ENCODE measurements at places on chromosomes 7 and 10.

GRCh38 chr7:144484445-144484844 is 81.0 kb upstream of the NOBOX start:
- no peak for DNase-seq

- DNase-seq: no peak
These were observed 1.3 kb upstream of the PLAU start for GRCh38 chr10:73909540-73910115.

- DNase-seq: no peak
These were observed 229.0 kb upstream of the STK17A start for GRCh38 chr7:43353902-43354301.

GRCh38 chr10:17673471-17674061 is 29.6 kb downstream of the STAM start:
- DNase-seq: no peak

DNA sequence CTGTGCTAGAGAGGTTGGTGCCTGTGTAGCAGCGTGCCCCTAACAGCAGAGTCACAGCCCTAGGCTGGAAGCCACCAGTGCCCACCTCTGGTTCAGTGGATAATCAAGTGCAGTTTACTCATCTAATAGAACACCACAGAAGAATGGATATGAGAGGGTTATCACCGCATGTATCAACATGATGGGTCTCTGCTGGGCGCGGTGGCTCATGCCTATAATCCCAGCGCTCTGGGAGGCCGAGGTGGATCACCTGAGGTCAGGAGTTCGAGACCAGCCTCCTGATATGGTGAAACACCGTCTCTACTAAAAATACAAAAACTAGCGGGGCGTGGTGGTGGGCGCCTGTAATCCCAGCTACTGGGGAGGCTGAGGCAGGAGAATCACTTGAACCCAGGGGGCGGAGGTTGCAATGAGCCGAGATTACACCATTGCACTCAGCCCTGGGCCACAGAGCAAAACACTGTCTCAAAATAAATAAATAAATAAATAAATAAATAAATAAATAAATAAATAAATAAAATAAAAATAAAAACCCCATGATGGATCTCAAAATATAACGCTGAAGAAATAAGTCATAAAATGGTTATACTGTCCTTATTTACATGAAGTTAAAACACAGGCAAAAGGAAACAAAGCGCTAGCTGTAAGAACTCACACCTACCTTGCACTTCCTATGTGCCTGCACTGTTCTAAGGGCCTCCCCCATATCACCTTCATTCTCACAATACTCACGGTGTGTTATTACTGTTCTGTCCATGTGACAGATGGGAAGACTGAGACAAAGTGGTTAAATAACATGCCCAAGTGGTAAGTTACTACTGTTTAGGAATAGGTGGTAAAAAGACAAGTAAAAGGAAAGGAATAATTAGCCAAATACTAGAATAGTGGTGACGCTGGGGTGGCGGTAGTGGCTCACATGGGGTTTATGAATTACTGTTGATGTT is 70.9 kb downstream of the AMZ1 start:
- DNase-seq: no peak

DNA sequence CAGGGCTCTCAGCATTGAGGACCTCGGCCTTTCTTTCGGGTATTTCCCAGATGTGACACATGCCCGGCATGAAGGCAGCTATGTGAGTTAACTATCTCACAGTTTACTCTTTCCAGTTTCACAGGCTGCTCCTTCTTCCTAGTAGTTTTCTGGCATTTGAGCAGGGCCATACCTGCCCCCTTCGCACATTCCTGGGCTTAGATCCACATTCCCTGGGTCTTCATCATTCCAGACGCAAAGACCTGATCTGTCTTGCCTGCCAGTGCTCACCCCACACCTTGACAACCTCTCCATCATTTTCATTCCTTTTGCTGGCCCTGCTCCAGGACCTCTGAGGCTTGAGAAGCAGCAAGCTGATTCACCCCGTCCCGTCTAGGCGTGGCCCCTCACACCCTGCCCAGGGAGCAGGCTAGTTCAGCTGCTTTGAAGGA is 227.5 kb downstream of the WDR11 start:
- no peak for DNase-seq

DNA sequence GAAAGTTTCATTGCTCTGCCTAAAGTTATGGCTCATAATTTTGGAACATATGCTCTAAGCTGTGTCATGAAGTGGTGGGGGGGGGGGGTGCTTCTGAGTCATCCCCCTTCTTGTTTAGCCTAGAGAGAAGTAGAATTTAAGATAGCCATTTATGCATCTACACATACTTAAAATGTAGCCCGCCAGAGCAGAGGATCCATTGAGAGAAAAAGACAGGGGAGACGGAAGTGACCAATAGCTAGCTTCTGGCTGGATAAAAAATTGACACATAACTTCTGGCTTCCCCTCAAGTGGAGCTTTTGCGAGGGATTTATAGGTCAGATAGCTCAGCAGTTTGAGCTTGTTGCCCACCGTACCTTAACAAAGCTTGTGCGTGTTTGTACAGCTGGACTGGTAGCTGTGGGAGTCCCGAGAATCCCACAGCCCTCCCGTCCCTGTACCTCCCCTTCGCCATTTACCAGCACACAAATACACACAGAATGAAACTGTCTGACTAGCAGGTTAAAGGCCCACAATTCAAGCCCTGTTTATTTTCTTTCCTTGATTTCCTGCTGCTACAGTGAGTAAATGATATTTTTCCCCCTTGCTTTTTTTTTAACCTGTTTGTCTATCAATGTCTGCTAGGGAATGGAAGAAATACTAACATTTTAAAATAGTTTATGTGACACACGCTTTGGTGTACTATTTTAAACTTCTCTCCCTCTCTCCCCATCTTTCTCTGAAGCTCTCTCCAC is 232.6 kb upstream of the FERD3L start:
- no peak for DNase-seq

GRCh38 chr10:132095403-132096113 is 29.8 kb downstream of the JAKMIP3 start:
- DNase-seq: no peak

GRCh38 chr10:93462881-93463280 is 19.3 kb downstream of the MYOF start:
- DNase-seq: no peak

DNA sequence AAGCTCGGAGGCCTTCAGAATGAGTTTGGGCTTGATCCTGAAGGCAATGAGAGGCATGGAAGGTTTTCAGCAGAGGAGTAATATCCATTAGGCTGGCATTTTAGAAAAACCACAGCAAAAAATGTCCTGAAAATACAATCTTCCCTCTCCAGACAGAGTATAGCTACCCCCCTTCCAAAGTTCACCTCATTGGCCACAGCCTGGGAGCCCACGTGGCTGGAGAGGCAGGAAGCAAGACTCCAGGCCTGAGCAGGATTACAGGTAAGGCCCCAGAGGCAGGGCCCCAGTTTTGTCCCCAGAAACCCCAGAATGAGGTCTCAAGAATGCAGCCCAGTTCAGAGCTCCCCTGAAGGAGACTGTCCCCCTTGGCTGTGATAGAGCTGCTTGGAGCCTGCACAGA is 5.3 kb downstream of the PNLIPRP1 start:
- no peak for DNase-seq

GRCh38 chr7:21908746-21909145 is 37.0 kb downstream of the CDCA7L start:
- DNase-seq: no peak

DNA sequence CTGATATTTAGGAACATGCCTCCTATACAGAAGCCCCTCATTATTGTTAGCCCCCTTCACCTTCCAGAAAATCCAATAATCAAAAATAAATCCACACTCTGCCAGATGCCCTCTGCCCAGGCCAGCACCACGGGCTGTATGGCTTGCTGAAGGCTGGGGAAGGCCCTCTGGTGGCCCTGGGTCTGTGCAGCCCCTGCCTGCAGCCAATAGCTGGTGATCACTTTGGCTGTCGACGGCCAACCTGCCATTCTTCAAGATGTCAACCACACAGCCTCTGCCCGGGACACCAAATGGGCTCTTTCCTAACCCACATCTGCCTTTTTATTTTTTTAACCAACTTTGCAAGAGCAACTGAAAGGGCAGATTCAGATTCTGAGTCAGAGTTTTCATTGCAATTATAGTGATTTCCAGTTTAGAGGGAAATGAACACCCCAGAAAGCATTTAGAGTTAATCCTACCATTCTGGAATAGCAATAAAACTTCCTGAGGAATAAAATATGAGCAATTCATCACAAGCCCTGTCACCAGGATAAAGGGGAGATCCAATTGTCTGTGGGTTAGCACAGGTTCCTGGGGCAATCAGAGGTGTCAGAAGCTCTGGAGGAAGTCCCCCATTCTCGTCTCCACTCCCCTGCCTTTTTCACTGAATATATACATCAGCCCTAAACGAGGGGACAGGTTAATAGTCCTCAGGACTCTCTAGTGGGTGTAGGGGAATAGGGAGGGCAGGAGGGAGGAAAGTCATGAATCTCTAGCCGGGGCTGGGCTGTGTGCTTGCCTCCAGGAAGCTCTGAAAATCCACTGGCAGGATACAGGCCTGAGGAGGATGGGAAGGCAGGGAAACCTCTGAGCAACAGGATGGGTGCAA is 211.3 kb downstream of the GRID1 start:
- no peak for DNase-seq

- DNase-seq: no peak
These were observed 52.6 kb downstream of the MACC1 start for GRCh38 chr7:20164425-20165145.

DNA sequence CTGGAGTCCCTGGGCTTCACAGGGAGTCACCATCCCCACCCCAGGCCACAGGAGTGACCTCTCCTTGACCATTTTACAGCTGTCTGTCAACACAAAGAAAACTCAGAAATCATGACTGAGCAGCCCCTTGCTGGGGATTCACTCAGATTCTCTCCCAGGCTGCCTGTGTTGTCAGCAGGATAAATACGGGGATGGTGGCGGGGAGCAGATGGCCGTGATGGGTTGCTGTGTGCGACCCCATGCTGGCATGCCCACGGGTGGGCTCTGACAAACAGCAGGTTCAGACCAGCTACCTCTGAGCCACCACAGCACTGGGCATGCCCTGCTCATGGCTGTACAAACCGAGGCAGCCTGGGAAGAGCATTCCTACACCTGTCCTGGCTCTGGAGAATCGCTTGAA is 136.1 kb downstream of the SLIT1 start:
- DNase-seq: no peak

- DNase-seq: no peak
These were observed 153.7 kb downstream of the PLXNA4 start for GRCh38 chr7:132422502-132423111.

GRCh38 chr7:17690030-17690429 is 250.3 kb downstream of the SNX13 start:
- DNase-seq: no peak

DNA sequence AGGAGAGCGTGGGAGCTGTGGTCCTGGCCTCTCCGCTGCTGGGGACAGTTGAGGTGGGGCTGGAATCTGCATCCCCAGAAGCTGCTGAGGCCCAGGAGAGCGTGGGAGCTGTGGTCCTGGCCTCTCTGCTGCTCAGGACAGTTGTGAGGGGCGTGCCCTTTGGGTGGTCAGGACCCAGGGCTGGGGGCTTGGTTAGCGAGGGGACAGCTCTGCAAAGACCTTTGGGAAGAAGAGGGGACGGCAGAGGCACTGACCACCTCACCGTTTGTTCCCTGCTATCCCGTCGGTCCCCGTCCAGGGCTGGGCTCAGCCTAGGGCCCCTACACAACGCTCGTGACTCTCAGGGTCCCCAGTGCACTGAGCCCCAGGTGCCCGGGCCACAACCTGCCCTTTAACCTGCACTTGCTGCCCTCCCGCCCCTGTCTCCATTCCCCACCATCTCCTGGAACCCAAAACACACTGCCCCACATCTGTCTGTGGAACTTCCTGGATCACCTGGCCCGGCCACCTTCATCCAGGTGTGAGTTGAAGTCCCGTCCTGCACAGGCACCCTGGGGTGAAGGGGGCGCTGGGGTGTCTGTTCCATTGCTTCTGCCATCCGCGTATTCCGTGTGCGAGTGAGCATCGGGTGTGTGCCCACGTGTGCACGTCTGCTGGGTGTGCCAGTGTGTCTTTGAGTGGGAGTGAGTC is 14.1 kb downstream of the FOXL3 start:
- DNase-seq: no peak

GRCh38 chr7:38327637-38328036 is 54.2 kb upstream of the TARP start:
- no peak for DNase-seq

- no peak for DNase-seq
These were observed 100.9 kb downstream of the FAS start for GRCh38 chr10:89091496-89091895.

- DNase-seq: no peak
These were observed 36.1 kb downstream of the DCLRE1C start for GRCh38 chr10:14917827-14918226.

- DNase-seq: no peak
These were observed 431.0 kb upstream of the MKI67 start for GRCh38 chr10:128557149-128557710.

- no peak for DNase-seq
These were observed 162.7 kb upstream of the KMT2E start for GRCh38 chr7:104851268-104851667.

DNA sequence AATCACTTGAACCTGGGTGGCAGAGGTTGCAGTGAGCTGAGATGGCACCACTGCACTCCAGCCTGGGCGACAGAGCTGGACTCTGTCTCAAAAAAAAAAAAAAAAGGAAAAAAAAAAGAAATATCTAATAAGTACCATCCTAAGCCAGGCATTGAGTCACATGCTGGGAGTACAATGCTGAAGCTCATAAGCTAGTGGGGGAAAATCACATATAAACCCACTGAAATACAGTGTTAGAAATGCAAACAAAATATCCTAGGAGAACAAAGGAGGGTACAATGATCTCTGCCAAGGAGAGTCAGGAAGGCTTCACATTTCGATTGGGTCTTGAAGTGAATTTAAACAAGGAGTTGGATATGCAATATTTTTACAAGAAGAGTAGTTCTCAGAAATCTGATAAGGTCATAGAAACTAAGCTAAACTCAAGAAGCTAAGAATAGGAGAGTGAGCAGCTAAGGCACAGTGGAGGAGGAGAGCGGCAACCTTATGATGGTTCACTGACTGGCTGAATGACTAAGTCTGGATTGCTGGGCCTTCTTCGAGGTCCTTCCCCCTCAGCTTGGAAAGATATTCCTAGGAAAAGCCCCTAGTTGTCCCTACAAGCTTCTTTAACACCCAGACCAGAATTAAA is 115.5 kb downstream of the PHTF2 start:
- DNase-seq: no peak

- no peak for DNase-seq
These were observed 422 bp downstream of the AP1S1 start for GRCh38 chr7:101154693-101155102.

DNA sequence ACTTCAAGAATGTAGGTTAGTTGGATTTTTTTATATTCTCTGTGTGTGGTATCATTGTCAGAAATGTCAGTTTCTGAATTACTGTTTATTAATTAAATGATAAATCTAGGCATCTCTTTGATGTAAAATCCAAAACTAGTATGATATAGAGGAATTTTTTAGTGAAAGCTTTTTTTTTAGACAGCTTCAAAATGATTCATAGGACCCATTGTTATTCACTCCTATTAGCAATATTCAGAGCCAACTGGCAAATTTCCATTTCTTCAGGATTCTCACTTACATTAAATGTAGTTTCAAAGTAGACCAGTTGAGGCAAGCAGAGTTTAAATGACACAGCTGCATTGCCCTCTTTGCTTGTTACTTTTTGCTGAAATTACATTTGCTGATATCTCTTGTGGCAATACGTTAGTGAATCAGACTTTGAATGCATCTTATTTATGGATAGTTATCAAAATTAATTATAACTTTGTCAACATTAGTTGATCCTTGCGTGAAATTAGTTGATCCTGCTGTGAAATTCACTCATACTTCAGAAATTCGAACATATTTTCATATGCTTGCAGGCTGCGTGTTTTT is 20.3 kb downstream of the ZNF277 start:
- no peak for DNase-seq

GRCh38 chr10:122237331-122237990 is 33.6 kb upstream of the BTBD16 start:
- DNase-seq: no peak

- no peak for DNase-seq
These were observed 306.7 kb upstream of the MBL2 start for GRCh38 chr10:53079283-53079682.
